ENCODE measurements at places on chromosomes 6 and 20.

DNA sequence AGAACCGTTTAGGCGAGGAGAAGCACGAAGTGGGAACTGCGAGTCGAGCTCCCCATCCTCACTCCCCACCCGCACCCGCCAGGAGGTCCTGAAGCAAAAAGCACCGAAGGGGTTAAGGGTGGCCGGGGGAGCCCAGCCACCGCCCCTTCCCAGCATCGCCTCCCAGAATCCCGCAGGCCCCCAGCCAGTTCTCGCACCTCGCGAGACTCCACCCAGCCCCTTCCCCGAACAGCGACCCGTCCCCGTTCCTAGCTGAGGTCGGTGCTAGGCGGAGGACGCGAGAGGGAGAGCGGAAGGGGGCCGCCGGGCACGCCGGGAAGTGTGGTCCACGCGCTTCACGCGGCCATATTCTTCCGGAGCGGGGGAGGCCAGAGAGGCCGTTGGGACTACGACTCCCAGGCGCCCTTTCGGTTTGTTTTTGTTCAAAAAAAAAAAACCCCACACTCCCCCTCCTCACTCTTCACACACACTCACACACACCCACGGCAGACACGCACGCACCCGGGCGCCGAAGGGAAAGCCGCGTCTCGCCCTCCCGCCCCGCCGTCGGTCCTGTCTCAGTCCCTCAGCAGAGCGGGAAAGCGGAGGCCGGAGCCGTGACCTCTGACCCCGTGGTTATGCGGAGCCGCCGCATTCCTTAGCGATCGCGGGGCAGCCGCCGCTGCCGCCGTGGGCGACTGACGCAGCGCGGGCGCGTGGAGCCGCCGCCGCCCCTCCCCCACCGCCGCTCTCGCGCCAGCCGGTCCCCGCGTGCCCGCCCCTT is at the start of gene ASXL1:
ASXL1 (plus strand) TSS at position 463 of the 763 bp plus-strand sequence. CDS start 445 bp downstream, outside the sequence.
- peak; percentile 99 for DNase-seq

- DNase-seq: no peak
These were observed 20.8 kb downstream of the PEX7 start for GRCh38 chr6:136843210-136843609.

- DNase-seq: no peak
These were observed 49.0 kb upstream of the TENT5A start for GRCh38 chr6:81801489-81801888.

- DNase-seq: no peak
These were observed 94.1 kb upstream of the KCNG1 start for GRCh38 chr20:51116765-51117686.

- no peak for DNase-seq
These were observed 97.3 kb downstream of the MDGA1 start for GRCh38 chr6:37600312-37600916.

DNA sequence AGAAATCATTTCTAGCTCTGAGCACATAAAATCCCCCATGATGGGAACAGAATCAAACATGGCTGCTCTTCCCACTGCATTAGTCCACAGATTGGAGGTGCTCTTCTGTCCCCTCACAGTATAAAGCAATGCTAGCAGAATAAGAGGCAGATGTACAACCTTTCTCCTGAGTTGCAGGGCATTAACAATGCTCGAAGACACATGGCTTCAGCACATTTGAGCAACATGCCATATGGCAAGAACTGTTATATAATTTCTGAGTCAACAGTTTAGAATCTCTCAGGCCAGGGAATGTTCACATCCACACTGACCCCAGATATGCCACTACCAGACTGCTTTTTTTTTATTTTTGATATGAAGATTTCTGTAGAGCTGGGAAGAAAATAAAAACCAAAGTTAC is 119.6 kb downstream of the KIF13A start:
- no peak for DNase-seq

GRCh38 chr20:53171065-53171464 is 198.9 kb downstream of the TSHZ2 start:
- no peak for DNase-seq

DNA sequence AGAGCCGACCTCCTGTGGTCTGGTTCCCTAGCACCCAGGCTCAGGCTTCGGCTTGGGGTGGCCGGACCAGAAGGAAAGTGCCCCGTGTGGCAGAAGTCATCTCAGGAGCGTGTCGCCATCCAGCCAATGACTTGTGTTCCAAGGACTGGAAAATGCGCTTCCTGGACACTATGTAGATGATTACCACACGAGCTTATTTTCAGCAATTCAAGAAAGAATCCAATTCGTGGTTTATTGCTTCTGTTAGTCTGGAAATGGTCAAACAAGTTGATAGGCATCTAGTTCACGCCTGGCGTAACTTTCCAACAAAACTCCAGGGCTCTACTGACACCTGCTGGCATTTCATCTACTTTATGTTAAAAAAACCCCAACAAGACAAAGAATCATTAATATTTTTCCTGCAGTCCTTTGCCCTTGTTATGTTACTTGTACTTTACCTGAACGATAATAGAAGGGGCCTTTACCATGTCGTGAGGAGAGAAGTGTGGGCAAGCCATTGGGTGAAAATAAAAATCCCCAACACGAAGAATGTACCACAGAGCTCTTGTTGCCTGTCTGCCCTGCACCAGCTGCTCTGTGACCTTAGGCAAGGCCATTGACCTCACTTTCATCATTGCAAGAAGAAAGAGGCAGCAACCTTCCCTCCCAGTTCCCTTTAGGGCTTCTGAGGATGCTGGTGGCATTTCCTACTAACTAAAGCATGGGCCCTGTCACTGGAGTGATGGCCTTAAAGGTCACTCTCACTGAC is 154.7 kb upstream of the LAMP5 start:
- DNase-seq: peak; percentile 77

DNA sequence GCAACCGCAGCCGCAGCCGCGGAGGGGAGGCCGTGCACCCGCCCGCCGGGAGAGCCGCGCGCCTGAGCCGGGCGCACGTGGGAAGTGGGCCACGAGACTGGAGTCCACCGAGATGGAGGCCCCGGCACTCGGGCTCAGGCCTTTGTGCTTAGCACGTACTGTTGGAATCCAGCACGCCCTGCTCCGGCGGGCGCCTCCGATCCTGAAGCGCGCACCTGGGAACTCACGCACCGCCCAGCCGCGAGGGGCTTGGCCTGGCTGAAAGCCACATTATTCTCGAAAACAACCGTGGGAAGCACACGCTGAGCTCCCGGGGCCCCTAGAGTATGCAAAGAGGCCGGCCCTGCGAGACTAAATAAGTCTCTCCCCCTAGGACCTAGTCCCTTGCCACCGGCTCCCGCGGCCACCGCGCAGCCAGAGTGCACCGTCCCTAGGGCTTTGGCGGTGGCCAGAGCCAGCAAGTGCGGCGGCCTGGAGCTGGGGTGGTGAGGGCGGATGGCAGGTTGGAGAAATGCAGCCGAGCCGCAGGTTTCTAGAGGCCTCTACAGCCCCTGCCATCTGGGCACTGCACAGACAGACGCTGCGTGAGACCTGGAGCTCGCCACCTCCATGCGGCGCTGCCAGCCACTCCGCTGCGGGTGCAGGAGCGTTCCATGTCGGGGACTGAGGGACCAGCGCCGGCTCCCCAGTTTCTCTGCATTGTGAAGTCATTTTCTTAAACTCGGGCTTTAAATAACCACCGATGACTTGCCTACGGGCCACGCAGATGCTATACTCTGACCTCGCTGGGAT is 42.0 kb upstream of the LY86 start:
- peak; percentile 52 for DNase-seq

DNA sequence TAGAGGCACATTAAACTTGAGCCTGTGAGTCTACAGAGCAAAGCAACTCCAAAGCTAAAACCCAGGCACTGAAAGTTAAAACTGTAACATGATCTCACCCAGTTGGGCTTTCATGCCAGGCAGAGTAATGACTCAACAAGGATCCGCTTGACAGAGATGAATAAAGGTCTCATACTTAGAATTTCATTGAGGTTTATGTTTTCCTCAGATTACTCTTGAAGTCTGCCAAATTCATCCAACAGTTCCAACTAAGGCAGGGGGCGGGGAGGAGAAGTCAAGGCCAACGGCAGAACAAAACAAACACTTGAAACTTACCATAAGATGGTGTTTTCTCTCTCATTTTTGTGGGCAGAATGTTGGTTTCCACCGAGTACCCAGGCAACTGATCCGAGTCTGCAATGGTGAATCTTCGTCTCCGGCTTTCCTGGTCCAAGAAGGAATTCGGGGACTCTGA is 54.0 kb upstream of the IPCEF1 start:
- no peak for DNase-seq

GRCh38 chr6:160756871-160757270 is 54.8 kb downstream of the PLG start:
- DNase-seq: no peak

- DNase-seq: peak; percentile 94
These were observed 72.9 kb upstream of the DSP start for GRCh38 chr6:7468382-7469081.

DNA sequence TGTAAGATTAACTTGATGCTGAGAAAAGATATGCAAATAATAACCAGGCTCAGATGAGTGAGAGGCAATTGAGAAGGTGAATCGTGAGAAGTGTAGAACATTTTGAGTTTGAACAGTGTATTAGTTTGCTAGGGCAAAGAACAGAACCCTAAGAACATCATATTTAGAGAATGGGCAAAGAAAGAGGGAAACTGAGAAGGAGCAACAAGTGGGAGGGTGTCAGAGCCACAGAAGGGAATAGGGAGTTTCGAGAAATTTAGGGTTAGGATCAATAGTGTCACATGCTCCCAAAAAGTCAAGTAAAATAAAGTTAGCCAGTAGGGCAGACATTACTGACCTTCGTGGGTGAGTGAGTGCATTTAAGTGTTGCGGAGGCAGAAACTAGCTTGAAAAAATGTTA is 5.5 kb upstream of the FAXC start:
- no peak for DNase-seq

DNA sequence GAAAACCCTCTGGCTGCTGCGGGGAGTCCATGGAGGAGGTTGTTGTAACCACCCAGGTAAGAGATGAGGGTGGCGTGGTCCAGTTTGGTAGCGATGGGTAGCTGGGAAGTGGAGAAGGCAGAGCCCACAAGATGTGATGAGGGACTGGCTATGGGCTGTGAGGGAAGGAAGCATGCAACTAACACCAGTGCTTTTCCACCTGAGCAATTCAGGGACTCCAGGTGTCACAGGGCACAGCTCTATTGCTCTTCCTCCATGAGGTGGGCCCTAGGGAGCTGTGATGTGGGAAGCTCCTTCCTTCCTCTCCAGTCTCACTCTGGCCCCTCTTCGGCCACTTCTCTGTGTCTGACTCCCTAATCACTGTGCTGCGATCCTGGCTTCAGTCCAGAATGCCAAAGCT is 32.4 kb upstream of the TGM6 start:
- DNase-seq: no peak

DNA sequence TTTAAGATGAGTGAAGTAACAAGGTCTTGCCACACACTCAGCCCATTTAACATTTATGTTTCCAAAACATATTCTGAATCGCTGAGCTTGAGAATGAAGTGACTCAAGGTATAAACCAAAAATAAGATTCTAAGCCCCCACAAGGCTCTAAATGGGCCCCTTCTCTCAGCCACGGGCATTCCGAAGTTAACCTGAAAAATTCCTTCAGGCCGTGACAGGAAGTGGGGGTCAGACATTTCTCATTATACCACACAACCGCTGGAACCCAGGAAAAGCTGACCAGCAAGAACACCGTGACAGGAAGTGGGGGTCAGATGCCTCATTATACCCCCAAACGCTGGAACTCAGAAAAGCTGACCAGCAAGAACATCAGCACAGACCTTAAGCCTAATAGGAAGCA is 247.9 kb downstream of the ERMARD start:
- no peak for DNase-seq

- no peak for DNase-seq
These were observed 23.0 kb downstream of the L3MBTL1 start for GRCh38 chr20:43530321-43531090.

DNA sequence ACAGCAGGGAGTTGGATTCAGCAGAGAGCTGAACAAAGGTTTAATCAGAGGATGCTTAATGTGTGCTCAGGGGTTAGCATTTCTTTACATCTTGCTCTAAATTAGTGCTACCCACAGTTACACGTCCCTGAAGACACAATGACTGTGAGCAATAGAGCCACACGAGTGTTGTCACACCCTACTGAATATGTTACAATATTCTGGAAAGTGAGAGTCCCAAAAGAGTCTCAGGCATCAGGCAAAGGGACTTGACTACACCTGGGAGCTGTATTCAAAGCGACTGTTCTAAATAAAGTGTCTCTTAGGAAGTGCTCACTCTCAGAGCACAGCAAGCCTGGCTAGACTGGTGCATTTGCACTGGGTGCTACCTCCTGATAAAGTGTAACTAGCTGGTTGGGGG is 108.7 kb downstream of the GRM4 start:
- no peak for DNase-seq

DNA sequence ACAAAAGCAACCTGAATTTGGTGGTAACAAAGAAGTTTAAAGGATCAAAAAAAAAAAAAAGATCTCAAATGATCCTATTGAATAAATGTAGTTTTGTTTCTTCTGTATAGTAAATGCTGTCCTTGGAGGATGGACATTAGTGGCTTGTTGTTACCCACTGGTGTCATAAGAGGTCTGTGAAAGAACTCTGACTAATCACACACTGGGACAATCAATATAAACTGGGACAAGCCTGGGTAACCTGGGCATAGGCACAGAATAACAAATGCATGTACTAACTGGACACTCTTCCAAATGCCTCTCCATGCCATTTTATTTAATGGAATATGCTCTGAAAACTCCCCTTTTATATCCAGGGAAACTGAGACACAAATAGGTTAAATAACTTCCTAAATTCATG is 241.4 kb downstream of the DOK5 start:
- DNase-seq: no peak

- no peak for DNase-seq
These were observed 106.8 kb upstream of the PREP start for GRCh38 chr6:105509506-105510331.

DNA sequence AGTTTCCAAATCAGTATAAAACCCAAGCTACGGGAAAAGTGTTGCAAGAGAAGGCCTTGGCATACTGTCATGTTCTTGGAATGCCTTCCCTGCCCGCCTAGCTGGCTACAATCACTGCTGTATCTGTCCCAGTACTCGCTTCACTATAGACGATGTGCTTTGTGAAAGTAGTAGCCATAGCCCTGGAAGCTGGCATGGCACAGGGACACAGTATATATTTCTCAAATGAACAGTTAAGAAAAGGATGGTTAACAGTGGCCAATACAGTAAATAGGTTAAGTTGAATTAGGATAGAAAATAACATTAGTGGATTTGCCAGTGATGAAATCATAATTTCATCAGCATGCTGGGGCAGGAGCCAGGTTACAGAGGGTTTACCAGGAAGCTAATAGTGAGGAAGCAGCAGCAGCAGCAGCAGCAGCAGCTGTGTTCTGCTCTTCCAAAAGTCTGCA is 499.3 kb downstream of the CDKAL1 start:
- no peak for DNase-seq

Measured in hematopoietic multipotent progenitor cell treated with erythropoietin and hydrocortisone succinate and interleukin-3 and kit ligand, for 4 days (in vitro differentiated cells).